Right lung (tissue), 10 donors: ENCODE measurements at places on chromosomes 1 and 21.

GRCh38 chr1:227447531-227447990 lies 115.8 kb upstream of the ZNF678 start:
- peak; percentile 15 for DNase-seq

DNA sequence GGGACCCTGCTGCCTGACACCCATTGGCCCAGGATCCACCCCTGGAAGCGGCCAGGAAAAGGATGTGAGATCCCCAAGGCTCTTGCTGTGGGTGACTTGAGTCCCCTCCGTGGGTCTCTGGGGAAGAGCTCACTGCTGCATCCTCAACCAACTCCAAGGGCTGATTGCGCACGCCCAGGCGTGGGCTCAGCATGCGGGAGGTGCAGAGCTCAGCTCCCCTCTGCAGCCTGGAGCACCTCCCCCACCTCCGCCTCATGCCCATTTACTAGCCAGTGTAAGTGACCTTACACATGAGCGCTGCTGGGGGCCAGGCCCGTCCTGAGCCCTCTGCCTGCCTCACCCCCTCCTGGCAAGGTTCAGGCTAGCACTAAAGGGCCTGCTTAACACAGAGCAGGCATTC lies 138.4 kb upstream of the VAMP3 start:
- no peak for DNase-seq

DNA sequence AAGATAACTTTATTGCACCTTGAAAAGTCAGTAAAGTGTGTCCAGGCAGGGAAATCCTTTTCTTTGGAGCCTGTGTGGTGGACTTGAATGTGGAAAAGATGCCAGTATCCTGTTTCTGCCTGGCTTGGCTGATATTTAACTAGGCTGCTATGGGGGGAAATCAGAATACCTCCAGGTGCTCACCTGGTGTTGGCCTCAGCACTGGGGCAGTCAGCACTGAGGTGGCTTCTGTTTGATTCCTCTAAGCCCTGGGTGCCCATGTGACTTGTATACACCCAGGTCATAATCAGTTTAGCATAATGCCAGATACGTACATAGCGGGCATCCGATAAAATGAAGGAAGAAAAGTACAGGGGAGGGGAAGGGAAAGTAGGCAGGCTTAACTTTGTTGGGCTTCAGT lies 7.2 kb downstream of the PHGDH start:
- DNase-seq = no peak

DNA sequence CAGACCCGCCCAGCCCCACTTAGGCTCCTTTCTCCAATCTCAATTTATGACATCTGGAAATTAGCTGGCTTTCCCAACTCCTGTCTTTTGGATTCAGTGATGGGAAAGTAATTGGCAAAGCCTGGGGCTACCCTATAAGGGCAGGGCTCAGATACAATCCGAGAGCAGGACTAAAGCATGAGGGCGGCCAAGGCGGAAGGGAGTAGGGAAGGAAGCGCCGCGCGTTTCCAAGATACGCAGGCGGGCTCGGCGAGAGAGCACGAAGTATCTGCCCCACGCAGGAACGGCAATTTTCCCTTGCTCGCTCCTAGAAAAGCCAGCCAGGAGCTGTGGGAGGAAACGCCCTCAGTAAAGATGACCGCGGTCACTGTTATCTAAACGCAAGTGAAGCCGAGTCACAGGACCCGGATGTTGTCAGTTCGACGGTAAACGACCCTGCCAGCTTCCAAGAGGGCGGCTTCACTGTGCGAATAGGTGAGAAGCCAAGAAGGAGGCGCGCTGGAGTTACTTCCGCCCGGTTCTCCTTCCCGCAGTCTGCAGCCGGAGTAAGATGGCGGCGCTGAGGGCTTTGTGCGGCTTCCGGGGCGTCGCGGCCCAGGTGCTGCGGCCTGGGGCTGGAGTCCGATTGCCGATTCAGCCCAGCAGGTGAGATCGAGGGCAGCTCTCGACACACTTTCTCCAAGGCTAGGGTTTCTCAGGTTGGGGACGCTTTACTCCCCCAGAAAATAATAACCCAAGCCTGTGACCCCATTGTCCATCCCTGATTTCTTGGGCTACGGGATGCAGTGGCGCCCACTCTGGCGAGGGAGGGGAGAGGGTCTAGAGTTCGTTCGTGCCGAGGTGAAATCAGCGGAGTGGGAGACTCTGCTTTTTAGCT lies at the start of gene NDUFS2:
Gene NDUFS2 (plus strand): TSS at position 532 of the 877 bp plus-strand sequence. CDS start 19 bp downstream, at position 551.
- DNase-seq = peak; percentile 96

DNA sequence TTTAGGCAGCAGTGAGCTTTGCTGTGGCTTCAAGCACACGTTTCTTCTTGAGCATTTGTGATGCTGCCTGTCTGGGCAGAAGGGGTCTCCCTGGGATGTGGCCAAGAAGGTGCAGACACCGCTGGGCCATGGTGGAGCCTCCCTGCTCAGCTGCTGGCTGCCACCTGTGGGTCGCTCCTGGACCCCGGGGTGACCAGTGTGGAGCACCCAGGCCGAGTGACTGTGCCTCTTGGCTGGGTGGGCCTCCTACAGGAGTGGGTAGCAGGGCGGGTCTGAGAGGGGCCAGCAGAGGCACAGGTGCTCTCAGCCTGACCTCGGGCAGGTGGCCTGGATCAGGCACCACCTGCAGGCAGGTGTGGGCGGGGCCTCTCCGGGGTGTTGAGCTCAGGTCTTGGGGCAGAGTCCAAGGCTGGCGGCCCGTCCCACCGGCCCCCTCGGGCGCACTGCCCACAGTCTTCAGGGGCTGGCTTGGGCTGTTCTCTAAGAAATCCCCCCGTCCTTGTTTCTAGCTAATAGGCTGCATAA lies 42.0 kb upstream of the COL6A1 start:
- no peak for DNase-seq
